MCF 10A (cell line): ENCODE measurements at places on chromosomes 11 and 22.

- no peak for DNase-seq
These were observed 92.3 kb downstream of the KCNQ1 start for GRCh38 chr11:2537010-2537705.

- no peak for DNase-seq
These were observed 2.8 kb downstream of the SIPA1 start for GRCh38 chr11:65640483-65641296.

GRCh38 chr11:102760344-102761035 is 19.9 kb downstream of the MMP10 start:
- DNase-seq = peak; percentile 80

- no peak for DNase-seq
These were observed 50.2 kb downstream of the IGF2 start for GRCh38 chr11:2088746-2089535.

- DNase-seq = peak; percentile 74
These were observed 1.4 kb downstream of the USP47 start for GRCh38 chr11:11843211-11843621.

DNA sequence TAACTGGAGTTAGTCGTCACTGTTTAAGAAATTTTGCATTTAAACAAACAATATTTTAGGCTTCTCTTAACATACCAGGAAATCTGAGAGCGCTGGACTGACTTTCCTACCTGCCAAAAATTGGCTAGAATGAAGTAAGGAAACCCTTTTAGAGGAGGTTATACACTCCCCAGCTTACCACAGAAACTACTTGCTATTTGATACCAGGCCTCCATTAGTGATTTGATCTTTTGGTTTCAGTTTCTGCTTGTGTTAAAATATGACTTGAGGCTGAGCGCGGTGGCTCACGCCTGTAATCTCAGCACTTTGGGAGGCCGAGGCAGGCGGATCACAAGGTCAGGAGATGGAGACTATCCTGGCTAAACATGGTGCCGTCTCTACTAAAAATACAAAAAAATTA is 419.9 kb downstream of the LRRC4C start:
- no peak for DNase-seq

DNA sequence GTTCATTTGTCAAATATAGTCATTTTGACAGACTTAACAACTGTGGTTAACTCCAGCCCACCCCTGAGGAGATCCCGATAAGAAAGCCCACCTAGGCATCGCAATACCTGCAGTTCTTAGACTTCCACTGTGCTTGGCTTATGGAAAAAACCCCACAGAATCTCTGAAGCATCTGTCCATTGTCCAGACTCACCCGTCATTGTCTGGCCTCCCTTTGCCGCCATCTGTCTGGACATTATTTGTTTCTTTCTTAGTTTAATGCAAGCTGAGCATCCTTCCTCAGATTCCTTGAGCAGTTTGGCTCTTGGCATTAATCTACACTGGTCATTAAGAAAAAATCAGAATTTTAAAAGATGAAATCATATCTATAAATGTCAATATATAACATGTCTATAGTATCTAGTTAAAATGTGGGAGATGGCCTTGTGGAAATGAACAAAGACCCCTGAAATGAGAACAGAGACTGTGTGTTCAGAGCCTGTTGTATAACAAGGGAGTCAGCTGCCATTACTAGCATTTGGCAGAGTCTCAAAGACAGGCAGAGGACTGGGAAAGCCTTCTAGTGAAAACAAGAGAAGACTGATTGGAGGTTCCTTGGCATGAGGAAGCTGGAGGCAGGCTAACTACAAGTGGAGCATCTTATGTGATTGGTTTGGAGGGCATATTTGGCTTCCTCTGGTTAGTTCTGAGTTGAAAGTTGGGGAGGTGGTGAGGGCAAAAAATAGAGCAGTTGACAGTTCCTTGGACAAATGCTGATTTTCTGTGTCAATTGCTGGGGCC is 80.4 kb downstream of the SPON1 start:
- DNase-seq = no peak

- DNase-seq = no peak
These were observed 115.4 kb downstream of the SERGEF start for GRCh38 chr11:17897495-17897894.

DNA sequence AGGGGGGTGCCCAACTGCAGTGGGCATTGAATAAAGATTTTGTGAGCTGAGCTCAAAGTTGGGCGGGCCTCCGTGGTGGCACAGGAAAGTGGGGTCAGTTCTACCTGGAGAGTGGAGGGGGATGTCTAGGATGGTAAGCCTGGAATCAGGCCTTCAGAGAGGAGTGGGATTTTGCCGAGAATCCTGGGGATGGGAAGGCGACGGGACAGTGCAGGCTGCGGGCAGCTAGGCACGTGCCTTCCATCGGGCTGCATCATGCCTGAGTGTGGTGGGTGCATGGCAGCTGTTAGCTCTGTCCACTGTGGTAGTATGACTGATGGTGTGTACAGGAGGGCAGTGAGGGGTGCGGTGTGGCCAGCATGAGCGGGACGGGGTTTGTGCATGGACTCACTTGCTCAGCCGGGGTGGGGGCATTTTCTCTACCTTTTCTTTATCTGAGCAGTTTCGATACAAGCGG is 3.6 kb downstream of the SHANK3 start:
- DNase-seq = no peak

- DNase-seq = no peak
These were observed 1079.0 kb upstream of the TENM4 start for GRCh38 chr11:80519596-80520506.

GRCh38 chr11:77374108-77374507 is 72.6 kb upstream of the GDPD4 start:
- DNase-seq = no peak

DNA sequence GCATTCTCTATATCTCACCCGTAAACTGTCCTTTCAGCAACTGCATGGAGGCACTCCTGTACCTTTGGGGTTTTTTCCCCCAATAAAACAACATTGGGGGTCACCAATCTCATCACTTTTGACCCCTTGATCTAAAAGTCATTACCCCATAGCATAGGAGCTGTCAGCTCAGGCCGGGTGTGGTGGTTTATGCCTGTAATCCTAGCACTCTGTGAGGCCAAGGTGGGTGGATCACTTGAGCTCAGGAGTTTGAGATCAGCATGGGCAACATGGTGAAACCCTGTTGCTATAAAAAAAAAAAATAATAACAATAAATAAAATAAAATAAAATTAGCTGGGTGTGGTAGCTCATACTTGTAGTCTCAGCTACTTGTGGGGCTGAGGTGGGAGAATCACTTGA is 17.1 kb upstream of the GDPD4 start:
- no peak for DNase-seq

GRCh38 chr11:72308226-72309073 is 64.5 kb upstream of the PHOX2A start:
- peak; percentile 18 for DNase-seq

DNA sequence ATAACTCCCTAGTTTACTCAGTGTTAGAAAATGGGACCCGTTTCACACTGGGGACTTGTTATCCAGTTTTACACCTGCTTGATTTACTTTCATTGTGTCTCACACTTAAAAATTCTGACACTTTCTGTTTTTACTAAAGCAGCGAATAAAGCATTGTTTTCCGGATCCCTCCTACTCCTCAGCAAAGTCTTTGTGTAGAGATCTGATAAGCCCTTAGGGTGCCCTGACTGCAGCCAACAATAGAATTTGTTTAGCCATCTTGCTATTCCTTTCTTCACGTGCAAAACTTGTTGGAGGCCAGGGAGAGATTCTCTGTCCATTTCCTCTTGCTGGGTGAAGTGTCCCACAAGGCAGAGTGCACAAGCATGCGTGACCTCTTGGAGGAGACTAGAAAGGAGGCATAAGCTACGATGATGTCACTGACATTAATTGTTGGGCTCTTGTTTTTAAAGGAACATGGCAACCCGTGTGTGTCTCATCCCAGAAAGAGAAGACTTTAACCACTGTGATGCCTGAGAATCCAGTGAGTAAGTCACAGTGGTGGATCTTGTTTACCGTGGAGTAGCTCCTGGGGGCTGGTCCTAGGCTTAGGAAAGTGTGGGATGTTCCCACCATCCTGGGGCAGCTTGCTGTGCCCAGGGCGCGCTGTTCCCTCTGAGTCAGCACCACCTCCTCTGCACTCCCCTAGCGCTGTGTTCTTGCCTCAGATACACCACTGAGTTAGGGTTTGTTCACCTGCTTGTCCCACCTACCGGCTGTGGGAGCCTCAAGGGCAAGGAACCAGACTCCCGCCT is 27.7 kb downstream of the MICAL2 start:
- peak; percentile 80 for DNase-seq

DNA sequence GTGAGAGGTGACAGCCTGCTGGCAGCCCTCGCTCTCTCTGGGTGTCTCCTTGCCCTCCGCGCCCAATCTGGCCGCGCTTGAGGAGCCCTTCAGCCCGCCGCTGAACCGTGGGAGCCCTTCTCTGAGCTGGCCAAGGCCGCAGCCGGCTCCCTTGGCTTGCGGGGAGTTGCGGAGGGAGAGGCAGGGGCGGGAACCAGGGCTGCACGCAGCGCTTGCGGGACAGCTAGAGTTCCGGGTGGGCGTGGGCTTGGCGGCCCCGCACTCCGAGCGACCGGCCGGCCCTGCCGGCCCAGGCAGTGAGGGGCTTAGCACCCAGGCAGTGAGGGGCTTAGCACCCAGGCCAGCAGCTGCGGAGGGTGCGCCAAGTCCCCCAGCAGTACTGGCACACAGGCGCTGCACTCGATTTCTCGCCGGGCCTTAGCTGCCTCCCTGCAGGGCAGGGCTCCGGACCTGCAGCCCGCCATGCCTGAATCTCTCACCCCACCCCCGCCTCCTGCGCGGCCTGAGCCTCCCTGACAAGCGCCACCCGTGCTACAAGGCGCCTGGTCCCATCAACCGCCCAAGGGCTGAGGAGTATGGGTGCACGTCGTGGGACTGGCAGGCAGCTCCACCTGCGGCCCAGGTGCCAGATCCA is 1526.1 kb downstream of the FAM181B start:
- no peak for DNase-seq

GRCh38 chr11:45413156-45413858 is 127.2 kb upstream of the SYT13 start:
- DNase-seq = peak; percentile 37

DNA sequence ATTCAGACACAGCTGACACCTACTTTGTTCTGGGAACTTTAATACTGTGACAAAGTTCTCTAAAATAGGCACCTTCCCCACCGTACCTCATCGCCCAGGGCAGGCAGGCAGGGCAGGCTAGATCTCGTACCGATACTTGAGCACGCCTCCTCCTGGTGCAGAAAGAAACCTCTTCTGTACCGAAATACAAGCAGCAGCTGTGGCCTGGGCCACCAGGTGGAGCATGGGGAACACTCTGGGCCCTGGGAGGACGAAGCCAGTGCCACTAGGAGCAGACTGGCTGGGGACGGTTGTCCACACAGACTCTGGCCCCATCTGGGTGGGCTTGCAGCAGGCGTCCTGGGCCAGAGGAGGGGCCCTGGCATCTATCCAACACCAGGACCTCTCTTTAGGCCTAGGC is 12.8 kb downstream of the PMM1 start:
- DNase-seq = peak; percentile 56

GRCh38 chr11:81197396-81197795 is 1536.3 kb downstream of the FAM181B start:
- DNase-seq = no peak

GRCh38 chr22:46794067-46794466 is 31.6 kb downstream of the TBC1D22A start:
- DNase-seq = no peak

GRCh38 chr11:75499423-75500190 is 26.1 kb downstream of the GDPD5 start:
- peak; percentile 88 for DNase-seq

- DNase-seq = peak; percentile 88
These were observed 741 bp upstream of the TMEM179B start for GRCh38 chr11:62786318-62787004.

- DNase-seq = no peak
These were observed 130.5 kb upstream of the B3GAT1 start for GRCh38 chr11:134542401-134543165.

GRCh38 chr11:91163619-91164451 is 941.0 kb upstream of the CHORDC1 start:
- peak; percentile 49 for DNase-seq

DNA sequence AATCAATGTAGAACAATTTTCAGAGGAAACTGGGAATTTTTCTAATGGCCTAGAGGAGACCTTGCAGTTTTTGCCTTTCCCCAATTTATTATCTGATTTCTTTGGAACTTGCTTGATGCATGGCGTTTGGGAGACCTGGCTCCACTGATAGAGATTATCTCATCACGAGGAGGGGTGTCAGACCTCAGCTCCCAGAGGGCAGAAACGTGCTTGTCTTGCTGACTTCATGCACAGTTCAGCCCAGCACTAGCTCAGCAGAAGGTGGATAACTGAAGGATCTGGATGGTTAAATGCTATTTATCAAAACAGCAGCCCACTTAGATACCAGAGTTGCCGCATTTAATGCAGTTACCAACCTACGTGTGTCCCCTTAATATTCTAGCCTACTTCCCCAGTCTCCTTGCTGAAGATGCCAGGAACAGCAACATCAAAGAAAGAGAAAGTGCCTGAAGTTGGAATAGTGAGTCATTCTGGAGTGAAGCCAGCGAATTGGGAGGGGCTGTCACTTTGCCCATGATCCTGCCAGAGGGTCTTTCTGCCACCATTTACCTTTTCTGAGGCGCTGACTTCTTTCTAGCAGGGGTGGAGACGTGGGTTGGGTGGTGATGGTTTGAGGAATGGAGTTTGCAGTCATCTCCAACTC is 133.5 kb upstream of the CADM1 start:
- no peak for DNase-seq

DNA sequence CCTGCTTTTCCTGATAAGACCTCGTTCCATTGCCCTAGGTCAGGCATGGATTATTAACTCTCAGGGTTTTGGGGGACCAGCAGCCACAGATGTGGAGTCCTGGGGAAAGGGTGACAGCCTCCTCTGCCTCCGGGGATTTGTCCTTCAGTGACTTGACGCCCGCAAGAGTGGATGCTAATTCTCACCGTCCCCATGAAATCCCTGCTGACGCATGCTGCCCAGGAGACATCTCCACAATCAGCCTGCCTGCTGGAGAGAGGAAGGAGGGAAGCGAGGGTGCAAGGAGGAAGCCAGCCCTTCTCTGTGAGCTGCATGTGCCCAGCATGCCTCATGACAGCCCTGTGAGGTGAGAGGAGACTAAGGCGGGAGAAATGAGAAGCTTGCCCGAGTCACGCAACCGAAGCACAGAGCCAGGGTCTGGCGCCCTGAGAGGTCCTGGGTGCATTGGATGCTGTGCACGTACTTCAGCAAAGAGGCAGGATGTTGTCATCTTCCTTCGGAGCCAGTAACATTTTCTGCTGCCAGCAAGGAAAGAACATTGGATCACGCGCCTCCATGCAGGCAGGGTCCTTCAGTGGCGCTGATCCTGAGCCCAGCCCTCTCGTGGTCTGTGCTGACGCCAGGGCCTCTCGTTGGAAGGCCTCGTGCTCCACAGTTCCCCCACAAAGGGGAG is 27.3 kb upstream of the KRTAP5-6 start:
- DNase-seq = no peak

- DNase-seq = no peak
These were observed 922 bp downstream of the CRACR2B start for GRCh38 chr11:828506-829175.

GRCh38 chr11:120130176-120130980 is 7.5 kb downstream of the TRIM29 start:
- DNase-seq = no peak

GRCh38 chr11:47359586-47359985 is 7.1 kb upstream of the MYBPC3 start:
- no peak for DNase-seq

GRCh38 chr11:73217131-73217809 is 811 bp upstream of the P2RY2 start:
- no peak for DNase-seq
